Umbilical cord (tissue), 2 donors: ENCODE measurements at places on chromosomes 7 and 10. TPM values are rescaled to one million over a fixed set of nuclear protein-coding genes. Genes with fewer than 3 reads are reported as not detected.
A peak's percentile ranks its signal among the peaks of the same experiment; 100 is the strongest.

GRCh38 chr7:1480670-1481069, 21.4 kb upstream of the MICALL2 start:
- no peak for DNase-seq

Gene LRRC17
- total RNA-seq = 3.1 TPM

DNA sequence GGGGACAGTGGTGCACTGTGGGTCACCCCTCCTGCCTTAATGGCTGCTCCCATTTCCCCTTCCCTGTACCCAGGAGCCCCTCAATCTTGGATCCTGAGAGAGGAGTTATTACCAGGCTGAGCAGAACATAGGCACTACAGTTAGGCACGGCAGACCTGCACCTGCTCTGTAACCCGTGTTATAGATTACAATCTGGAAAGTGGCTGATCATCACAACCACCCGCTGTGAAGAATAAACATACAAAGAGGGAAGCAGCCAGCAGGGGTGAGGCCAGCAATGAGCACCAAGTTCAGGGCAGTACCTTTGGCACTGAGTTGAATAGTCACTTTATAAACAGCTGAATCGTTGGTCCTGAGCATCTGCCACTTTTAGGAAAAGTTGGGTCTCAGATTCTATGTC, 1.7 kb downstream of the CDHR1 start:
- DNase-seq = no peak

- peak; percentile 7 for DNase-seq
Observed at GRCh38 chr10:93039721-93040120, 20.9 kb upstream of the CYP26C1 start.

GRCh38 chr10:70458329-70459060, 17.0 kb upstream of the NODAL start:
- DNase-seq = peak; percentile 71

Gene WEE2
- 1.9 TPM for total RNA-seq

GRCh38 chr7:18590744-18591340, 95.3 kb downstream of the HDAC9 start:
- peak; percentile 77 for DNase-seq

- DNase-seq = peak; percentile 77
Observed at GRCh38 chr7:148916186-148916585, 32.1 kb upstream of the EZH2 start.

Gene TDRD1
- 0.24 TPM for total RNA-seq

DNA sequence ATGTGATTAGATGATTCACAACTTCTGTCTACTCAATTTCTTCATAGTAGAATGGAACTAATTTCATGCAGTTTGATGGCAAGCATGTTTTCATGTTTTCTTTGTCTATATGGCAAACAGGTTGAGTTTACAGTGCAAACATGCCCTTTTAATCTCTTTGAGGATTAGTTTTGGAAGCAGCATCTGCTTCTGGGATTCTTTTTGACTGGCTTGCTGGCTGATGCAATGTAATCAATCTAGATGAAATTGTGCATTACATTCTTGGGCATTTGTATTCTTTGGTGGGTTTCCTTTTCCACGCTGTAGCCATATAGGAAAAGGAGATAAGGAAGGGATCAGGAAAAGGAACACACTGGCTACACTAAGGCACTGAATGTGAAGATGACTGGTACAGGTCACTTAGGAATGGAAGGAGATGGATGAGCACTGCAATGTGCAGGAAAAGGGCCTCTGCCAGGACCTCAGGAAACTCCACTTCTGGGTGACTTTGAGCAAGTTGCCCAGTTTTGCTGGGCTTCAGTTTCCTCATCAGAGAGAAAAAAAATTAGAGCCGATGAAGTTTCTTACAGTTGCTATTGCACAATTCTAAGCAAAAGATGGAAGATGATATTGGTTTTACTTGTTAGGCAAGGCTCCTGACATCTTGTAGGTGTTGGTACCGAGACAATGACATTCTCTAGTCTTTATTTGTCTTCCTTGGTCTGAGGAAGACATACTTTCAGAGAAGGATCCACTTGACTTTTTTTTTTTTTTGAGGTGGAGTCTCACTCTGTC, 269.1 kb downstream of the SUGCT start:
- DNase-seq = no peak

GRCh38 chr10:51985336-51985735, 285.9 kb upstream of the CSTF2T start:
- no peak for DNase-seq

Gene AZGP1
- 9.9 TPM for total RNA-seq

GRCh38 chr10:43981232-43981631, 332.6 kb upstream of the ZNF32 start:
- DNase-seq = no peak

DNA sequence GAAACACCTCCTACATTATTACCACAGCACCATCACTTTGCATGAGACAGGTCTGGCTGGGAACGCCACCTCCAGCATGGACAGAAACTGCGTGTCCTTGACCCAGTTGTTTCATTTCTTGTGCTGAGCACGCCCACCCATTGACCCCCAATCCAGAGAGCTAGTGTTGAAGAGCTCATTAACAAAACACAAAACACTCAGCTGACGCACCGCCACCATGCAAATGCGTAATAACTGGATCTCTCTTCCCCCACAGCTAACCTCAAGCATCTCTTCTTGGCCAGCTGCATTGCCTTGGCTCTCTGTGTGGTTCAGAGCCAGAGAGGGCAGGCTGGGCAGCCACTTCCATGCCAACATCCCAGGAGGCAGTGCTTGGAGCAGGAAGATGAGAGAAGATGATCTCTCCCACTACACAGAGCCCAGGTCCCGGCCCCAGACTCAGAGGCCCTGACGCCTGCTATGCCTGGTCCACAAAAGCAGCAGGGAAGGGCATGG, 173.5 kb downstream of the PLXNA4 start:
- DNase-seq = no peak

DNA sequence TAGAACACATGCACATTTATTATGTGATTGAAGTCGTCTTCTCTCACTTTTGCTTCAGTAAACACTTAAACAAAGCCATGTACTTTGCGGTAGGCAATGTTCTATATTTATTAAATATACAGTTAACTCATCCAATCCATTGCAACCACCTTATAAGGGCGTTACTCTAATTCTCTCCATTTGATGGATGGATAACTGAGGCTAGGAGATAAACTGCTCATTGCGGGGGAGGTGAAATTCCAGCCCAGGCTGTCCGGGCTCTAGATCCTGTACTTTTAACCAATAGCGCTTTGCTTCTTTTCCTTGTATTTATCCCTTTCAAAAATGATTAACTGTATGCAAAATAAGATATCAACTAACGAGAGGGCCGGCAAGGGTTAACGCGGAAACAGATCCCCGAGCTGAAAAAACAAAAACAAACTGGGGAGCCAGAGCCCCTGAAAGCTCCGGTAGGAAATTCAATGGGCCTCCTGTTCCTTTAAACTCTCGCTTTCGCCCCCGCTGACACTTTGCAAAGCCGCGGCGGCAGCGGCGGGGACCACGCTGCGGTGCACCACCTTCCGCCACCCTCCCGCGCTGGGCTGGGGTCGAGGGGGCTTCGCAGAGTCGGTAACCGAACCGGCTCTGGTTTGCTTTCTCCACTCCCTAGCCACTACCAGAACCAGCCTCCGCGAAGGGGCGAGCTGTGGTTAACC, 1.0 kb upstream of the PLXDC2 start:
- DNase-seq = peak; percentile 47
